BJ (cell line): ENCODE measurements at places on chromosomes 12 and 14.

GRCh38 chr14:96827290-96827689, 30.1 kb downstream of the VRK1 start:
- no peak for DNase-seq

DNA sequence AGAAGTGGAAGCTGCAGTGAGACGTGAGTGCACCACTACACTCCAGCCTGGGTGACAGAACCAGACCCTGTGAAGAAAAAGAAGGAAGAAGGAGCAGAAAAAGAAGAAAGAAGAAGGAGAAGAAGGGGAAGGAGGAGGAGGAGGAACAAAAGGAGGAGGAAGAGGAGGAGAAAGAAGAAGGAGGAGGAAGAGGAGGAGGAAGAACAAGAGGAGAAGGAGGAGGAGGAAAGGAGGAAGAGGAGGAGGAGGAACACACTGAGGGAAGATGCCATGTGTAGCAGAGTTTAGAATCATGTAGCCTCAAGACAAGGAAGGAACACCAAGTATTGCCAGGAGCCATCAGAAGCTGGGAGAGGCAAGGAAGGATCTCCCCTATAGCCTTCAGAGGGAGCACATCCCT, 241.5 kb downstream of the KSR2 start:
- no peak for DNase-seq

DNA sequence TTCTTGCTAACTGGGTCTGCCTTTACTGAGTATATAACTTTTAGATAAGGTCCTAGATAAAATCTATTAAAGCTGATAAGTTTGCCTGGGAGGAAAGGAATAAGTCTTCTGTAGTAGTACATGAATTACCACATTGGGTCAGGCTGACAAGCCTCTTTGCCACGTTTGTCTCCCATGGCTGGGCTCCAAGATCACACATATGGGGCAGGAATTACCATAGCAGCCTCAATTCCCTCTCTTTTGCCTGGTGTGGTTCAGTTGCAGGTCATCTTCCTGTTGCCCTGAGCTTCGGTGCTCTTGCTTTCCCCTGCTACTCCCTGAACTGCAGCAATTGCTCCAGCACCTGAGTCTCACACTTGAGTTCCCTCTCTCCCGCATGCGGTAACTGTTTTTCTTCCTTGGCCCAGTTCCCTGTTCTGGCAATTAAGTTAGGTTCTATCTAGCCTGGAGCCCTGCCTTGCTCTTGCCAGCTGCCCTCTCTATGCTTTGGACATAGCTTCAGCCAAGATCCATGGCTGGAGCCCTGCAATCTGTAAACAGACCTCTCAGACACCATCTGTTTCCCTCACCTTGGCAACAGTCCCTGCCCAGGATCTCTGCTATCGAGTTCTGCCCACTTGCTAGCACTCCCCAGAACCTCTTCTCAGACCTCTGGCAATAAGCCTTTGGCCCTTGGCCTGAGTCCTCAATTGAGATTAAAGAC, 5.8 kb upstream of the GLT8D2 start:
- DNase-seq: no peak

DNA sequence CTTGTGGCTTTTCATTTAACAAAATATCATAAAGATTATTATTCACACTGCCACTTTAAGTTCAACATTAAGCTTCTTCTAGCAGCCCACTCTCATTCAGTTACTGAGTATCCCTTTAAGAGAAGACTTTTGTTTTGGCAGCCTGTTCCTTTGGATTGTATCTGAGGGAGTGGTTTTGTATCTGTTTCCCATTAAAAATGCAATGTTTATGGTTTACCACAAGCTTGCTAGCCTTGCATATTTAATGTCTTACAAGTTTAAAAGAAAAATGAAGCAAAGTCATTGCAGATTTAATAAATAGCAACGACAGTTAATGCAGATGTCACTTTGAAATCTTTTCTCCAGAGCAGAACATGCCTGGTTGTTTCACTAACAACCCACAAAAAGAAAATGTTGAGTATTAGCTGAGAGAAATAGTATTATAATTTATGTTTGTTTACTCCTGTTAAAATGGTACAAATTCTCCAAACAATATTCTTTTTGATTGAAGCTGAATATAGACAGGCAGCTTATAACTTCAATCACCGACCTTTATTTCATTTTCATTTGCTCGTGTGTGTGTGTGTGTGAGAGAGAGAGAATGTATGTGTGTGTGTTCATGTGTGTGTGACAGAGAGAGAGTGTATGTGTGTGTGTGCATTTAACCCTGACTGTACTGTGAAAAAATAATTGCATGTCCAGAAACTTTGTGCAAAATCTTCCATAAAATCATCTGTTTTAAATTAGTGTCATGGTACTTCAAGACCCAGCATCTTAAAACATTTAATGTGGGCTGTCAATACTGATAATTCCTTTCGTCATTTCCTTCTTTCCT, 1.8 kb downstream of the DCN start:
- peak; percentile 89 for DNase-seq

- DNase-seq: no peak
Measured at GRCh38 chr14:53742233-53742620, 214.4 kb downstream of the BMP4 start.

DNA sequence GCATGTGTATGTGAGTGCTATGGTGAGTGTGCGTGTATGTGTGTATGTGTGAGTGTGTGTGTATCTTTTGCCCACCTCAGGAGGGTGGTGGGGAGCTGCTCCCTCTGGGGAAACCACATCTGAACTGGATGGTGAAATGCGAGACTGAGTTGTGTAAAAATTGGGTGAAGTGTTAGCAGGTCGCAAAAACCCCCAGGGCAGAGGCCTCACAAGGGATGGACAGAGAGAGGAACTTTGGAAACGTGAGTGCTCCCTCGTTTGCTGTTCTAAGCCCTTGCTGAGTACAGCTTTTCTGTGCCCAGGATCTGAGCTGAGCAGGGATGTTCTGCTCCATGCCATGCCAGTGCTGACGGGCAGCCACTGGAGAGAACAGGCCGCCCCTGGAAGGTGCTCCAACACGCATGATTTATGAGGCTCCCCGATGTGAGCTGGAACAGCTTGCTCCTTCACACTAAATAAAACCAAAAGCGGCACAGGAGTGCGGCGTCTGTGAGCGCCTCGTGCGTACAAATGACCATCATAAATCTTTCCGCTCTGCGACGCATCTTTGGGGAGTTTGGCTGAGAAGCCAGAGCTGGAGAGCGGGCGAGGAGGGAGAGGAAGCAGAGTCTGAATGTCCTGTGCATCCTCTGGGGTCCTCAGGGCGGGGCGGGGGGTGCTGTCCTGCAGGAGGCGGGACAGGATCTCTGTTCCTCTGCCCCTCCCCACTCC, 14.1 kb upstream of the GALNT9 start:
- no peak for DNase-seq

DNA sequence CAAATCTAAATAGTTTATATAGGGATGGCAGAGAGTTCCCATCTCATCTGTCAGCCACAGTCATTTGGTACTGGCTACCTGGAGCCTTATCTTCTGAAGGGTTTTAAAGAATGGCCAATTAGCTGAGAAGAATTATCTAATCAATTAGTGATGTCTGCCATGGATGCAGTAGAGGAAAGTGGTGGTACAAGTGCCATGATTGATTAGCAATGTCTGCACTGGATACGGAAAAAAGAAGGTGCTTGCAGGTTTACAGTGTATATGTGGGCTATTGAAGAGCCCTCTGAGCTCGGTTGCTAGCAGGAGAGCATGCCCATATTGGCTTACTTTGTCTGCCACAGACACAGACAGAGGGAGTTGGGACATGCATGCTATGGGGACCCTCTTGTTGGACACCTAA, 7.9 kb upstream of the OAS2 start:
- no peak for DNase-seq

GRCh38 chr12:29051221-29051620, 97.9 kb upstream of the FAR2 start:
- DNase-seq: no peak

DNA sequence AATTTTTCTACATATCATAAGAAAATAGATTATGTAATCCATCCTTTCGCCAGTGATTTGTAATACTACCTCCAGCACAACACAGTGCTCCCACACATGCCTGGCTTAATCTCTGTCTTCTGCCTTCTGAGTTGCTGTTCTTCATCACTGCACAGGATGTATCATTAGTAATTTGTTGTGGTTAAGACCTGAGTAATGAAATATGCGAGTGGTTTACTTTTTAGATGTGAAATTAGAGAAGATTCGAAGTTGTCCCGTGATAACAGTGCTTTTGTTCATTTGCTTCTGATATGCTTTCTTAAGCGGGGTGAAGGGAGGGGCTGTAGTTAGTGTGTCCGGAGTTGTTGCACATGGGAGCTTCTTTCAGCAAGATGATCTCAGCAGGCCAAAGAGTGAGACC, 18.1 kb downstream of the KRT85 start:
- no peak for DNase-seq
